ENCODE measurements at places on chromosomes 7 and 10.

DNA sequence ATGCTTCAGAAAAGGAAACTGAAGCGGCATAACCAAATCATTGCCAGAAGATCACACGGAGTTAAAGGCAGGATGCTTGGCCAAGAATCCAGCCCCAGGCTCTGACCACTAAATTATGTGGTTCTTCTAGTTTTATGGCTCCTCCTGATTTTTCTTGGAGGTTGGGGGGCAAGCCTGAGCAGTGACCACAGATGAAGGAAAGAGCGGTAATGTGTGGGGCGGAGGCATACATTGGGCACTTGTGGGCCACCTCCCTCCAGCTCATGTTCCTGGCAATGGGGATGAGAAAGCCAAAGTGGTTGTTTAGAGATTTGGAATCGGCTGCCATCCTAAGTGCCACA is 3.2 kb downstream of the TRPV6 start:
- DNase-seq: no peak

- no peak for DNase-seq
Measured at GRCh38 chr10:18438361-18439126, 212.8 kb downstream of the NSUN6 start.

DNA sequence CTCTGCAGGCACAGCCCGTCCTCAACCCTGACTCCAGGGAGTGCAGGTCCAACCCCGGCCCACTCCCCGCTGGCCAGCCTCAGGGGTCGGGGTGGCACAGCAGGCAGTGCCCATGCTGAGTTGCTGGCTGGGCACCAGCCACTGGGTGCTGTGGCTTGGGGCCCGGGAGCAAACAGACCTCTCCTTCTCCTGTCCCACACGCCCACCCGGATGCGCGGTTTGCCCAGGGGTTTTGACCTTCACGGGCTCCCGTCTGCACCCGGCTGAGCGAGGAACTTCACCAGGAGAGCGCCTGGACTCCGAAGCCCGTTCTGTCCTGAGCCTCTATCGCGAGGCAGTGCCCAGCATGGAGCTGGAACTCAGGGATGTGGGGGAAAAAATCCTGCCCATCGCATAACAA is 2.6 kb upstream of the GRIFIN start:
- DNase-seq: no peak

DNA sequence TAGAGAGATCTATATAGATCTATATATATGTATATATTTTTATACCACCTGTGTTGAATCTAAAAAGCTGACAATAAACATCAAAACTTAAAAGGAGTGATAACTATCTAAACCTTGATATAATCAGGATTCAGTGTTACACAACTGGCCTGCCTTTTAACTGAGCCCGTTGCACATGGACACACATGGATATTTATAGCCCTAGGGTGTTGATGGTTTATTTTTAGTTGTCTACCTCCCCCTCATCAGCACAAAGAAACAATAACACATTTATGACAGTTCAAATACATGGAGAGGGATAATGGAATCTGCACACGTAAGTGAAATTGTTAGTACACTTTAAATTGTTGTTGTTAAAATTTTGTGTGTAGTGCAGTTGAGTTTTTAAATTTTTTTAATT is 336.9 kb downstream of the ZNF248 start:
- DNase-seq: no peak

DNA sequence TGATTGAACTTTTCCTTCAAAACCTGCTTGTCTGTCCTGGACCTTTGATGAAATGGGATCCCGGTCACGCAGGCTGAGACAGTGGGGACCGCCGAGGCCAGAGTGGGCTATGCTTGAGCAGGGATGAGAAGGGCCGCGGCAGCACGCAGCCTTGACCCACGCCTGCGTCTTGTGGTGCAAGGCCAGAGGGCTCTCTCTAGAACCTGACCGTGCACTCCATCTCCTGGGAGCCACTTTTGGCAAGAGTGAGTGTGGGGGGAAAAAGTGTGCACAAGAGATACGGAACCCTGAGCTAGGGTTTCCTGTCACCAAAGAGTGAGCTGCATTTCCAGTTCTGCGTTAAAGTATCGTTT is 42.4 kb downstream of the WIPI2 start:
- DNase-seq: no peak

DNA sequence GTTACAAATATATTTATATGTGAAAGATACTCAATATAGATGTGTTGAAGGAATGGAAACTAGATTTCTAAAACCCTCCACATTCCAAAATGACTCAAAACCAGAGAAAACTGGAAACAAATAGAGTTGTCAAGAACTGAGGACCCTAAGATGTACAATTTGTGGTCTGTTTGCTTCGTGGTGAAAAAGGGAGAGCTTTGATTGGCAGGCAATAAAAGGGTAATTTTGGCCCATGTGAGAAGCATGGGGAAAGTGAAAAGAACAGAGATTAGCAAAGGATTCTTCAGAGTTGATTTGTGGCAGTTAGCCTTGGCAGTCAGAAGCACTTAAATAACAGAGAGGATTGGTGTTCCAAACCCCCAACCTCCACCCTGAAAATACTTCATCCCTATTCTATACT is 37.1 kb upstream of the DKK1 start:
- no peak for DNase-seq

DNA sequence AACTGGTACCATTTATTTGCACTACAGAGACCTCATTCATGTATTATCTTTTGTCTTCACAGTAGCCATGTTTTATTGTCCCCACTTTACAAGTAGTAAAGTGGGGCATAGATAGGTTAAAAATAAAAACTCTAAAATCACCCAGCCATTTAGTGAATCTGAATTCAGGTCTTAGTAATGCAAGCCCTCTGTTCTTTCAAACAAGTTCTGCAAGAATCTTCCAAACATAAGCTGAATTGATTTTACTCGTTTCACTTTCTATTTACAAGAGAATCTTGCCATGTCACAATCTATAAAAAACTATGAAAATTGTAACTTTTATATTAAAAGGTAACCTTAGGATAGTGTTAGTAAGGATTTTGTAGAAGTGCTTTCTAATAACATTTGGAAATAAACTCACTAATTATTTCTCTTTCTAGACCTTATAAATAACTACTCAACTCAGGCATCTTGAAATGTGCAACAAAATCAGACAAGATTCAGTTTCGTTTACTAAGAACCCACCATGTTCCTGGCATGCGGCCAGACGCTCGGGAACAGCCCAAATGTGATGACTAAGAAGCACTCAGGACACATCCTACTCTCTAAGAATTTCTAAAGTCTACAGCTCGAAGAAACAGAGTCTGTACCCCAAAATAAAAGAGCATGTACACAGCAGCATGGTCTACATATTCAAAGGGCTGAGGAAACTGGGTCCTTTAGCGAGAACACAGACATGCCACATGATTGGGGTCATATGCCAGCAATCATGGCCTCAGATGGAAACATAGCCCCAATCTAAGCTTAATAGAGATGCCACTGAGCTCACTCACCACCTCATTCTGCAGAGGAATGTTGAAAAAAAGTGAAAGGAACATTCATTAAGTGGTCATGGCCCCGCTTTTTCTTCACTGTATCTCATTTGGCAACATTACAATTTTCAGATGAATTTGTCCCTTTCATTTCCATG is 167.6 kb downstream of the AMPH start:
- DNase-seq: peak; percentile 83

GRCh38 chr7:133854739-133855138 is 272.4 kb upstream of the LRGUK start:
- DNase-seq: no peak

GRCh38 chr10:14585287-14586193 is 189.2 kb downstream of the FAM107B start:
- no peak for DNase-seq

- DNase-seq: no peak
Measured at GRCh38 chr7:101232141-101232850, 5.3 kb downstream of the CLDN15 start.

Measured in stimulated activated CD4-positive, alpha-beta T cell treated with anti-CD3 and anti-CD28 coated beads, Interleukin-4, amount 100 ng/mL, for 48 hours (primary cell).